ENCODE measurements at places on chromosomes 13 and 19.

GRCh38 chr13:113654591-113655345 lies 3.2 kb downstream of the ATP4B start:
- no peak for DNase-seq

DNA sequence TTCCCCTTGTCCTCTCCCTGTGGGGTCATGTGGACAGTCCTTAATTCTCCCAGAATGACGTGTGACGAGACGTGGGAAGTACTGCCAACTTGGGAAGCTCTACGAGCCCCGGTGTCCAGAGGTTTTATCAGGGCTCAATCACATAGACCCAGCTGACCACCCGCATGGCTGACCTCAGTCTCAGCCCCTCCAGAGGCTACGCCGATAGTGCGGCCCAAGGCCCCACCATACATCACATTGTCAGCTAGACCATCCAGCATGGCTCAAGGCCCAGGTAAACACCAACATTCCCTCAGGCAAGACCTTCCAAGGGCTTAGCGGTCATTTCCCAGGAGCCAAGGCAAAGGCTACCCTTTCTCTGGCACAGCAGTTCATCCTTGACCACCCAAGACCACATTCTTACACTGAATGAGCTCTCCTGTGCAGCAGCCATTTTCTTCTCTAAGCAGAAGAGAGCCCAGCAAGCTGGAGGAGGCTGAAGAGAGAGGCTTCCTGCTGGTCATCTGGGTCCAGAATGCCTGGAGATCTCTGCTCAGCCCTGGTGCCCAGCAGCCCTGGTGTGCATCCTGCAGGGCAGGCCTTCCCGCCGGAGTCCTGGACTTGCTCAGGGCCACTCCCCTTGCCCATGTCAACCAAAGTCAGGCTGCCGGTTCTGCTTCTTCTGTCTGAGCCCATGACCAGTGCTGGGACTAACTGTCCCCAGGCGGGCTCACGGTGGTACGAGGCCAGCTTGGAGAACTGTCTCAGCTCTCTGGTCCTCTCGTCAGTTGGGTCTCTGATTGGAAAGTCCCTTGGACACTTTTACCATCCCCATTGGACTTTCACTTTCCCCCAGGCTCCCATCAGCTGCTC lies 7.9 kb upstream of the F10 start:
- DNase-seq = no peak

GRCh38 chr19:47228168-47228936 lies 2.6 kb downstream of the BBC3 start:
- DNase-seq = peak; percentile 55

GRCh38 chr13:53499576-53500133 lies 471.0 kb downstream of the OLFM4 start:
- no peak for DNase-seq

DNA sequence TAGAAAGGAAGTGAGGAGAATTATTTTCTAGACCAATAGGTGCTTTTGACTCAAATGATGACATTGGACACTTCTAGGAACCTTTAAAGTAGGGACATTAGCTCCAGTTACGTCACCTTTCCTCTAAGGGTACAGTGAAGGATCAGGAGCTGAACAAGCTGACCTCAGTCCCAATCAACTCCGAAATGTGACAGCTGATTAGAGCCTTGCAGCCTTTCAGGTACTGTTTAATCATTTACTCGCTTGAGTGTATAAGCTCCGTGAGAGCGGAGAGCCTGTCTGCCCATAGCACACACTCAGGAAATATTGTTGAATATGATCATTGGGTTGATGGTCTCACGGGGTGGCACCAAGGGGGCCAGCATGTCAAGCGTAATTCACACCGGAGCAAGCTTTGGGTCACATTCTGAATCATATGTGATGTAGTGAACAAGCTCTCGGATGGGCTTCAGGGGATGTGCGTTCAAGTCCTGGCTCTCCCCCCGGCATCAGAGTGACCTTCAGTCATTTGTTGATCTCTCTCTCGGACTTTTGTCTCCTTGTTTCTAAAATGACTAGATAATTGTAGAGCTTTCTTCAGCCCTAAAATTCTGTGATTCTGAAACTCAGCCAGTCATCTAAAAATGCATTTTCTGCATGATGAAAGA lies 141.9 kb downstream of the ZIC5 start:
- no peak for DNase-seq

- no peak for DNase-seq
Observed at GRCh38 chr19:1924320-1924961, 16.5 kb upstream of the CSNK1G2 start.

All from activated naive CD4-positive, alpha-beta T cell treated with anti-CD3 and anti-CD28 coated beads, Interleukin-2, amount 50 U/mL, for 16 hours (primary cell).